ENCODE measurements at places on chromosomes 16 and 17.

DNA sequence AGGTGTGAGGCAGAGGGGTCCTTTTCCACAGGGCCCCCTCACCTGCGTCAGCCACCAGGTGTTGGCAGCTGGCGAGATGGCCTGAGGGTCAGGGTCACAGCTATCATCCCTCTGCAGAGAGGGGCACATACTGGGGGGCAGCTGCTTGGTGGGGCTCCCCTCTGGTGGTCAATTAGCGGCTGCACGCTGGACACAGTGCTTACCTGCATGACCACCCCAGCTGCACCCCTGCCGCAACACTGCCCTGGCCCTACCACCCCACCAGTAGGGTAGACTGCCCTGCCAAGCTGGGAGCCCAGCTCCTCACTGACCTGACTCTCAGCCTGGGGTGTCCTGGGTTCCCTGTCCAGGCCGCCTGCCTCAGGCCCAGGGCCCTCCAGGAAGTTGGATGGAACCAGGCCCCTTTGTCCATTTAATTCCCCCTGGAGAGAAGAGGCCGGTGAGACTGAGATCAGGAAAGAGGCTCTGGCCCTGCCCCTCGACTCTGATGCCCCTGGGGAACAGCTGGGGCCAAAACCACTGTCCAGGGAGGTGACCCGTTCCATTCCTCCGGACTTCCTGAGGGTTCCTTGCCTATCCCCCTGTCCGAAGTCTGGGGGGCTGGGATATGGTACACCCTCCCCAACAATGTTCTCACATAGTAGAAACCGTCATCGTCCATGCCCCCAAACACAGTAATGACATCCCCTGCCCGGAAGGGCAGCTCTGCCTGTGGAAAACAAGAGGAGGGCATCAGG, 23.7 kb downstream of the TSPOAP1 start:
- H3K36me3 ChIP-seq: no peaks in the 10 kb centered on the region
- H3K4me1 ChIP-seq: no peaks in the 10 kb centered on the region
- no peaks in the 10 kb centered on the region for H3K27me3 ChIP-seq
- H3K4me3 ChIP-seq: no peak overlapping the region
- peak; percentile 61 for DNase-seq

DNA sequence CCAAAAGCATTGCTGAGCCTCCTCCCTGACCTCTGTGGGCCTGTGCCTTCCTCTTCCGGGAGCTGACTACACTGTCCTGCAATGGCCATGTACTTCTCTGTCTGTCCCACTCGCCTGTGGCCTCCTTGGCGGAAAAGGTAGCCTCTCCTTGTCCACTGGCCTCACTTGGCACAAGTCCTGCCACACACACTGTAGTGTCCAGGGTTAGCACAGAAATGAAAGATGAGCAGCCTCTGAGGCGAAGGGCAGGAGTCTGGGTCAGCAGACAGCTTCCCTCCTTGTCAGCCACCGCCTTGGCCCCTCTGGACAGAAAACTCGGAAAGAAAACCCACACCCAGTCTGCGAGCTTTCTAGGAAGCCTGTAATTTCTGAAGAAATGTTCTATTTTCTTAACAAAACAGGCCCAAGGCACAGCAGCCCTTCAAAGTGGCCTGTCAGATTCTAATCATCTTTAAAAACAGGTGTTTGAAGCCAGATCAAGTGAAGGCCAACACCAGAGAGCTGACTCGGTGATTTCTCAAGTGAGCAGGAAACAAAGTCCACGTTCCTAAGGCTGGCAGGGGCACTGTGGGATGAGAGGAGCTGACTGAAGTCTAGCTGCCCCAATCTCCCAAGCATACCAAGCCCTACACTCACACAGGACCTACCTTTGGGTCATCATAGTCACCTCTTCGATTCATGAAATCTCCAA, 67.2 kb downstream of the GTF3C1 start:
- no peaks in the 10 kb centered on the region for H3K4me1 ChIP-seq
- no peaks in the 10 kb centered on the region for H3K27me3 ChIP-seq
- no peak overlapping the region for H3K27ac ChIP-seq
- DNase-seq: no peak
- H3K36me3 ChIP-seq: peaks cover 81% of the 10 kb centered on the region
- no peak overlapping the region for H3K4me3 ChIP-seq

GRCh38 chr16:66137853-66138252, 228.6 kb upstream of the CDH5 start:
- no peak overlapping the region for H3K27ac ChIP-seq
- no peak overlapping the region for H3K4me3 ChIP-seq
- H3K27me3 ChIP-seq: no peaks in the 10 kb centered on the region
- H3K4me1 ChIP-seq: no peaks in the 10 kb centered on the region

GRCh38 chr16:28093385-28093725, 29.8 kb upstream of the GSG1L start:
- H3K4me1 ChIP-seq: no peaks in the 10 kb centered on the region
- H3K27me3 ChIP-seq: no peaks in the 10 kb centered on the region
- H3K27ac ChIP-seq: no peak overlapping the region
- peak; percentile 23 for DNase-seq

DNA sequence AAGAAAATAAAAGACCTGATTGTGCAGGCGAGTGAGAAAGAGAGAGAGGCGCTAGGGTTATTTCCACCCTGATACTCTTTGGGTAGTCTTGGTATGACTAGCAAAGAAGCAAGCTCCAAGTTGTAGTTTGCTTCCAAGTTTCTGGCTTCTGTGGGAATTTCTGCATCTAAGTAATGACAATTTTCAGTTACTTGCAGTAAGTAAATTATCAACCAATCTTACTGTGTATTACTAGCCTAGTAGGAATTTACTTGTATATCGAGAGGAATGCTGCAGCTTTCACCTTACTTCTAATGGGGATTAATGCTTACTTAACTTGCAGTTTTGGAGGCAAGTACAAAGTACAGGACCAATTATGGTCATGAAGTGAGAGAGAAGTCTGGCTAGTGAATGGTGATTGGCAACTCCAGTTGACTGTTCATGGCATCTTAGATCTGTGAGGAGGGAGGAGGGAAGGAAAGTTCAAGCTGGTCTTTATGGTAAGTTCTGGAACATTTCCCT, 31.9 kb downstream of the TENT4B start:
- H3K36me3 ChIP-seq: no peaks in the 10 kb centered on the region
- H3K4me1 ChIP-seq: peaks cover 24% of the 10 kb centered on the region
- no peak overlapping the region for H3K4me3 ChIP-seq

GRCh38 chr17:68357886-68358285, 66.6 kb downstream of the ARSG start:
- no peaks in the 10 kb centered on the region for H3K4me1 ChIP-seq
- no peaks in the 10 kb centered on the region for H3K36me3 ChIP-seq
- no peak overlapping the region for H3K27ac ChIP-seq
- H3K27me3 ChIP-seq: no peaks in the 10 kb centered on the region
- no peak for DNase-seq
- no peak overlapping the region for H3K4me3 ChIP-seq

- DNase-seq: no peak
- no peak overlapping the region for H3K27ac ChIP-seq
- no peak overlapping the region for H3K4me3 ChIP-seq
- no peaks in the 10 kb centered on the region for H3K36me3 ChIP-seq
- H3K4me1 ChIP-seq: no peaks in the 10 kb centered on the region
- peaks cover 3% of the 10 kb centered on the region for H3K27me3 ChIP-seq
Measured at GRCh38 chr17:52049496-52049895, 109.0 kb downstream of the CA10 start.

DNA sequence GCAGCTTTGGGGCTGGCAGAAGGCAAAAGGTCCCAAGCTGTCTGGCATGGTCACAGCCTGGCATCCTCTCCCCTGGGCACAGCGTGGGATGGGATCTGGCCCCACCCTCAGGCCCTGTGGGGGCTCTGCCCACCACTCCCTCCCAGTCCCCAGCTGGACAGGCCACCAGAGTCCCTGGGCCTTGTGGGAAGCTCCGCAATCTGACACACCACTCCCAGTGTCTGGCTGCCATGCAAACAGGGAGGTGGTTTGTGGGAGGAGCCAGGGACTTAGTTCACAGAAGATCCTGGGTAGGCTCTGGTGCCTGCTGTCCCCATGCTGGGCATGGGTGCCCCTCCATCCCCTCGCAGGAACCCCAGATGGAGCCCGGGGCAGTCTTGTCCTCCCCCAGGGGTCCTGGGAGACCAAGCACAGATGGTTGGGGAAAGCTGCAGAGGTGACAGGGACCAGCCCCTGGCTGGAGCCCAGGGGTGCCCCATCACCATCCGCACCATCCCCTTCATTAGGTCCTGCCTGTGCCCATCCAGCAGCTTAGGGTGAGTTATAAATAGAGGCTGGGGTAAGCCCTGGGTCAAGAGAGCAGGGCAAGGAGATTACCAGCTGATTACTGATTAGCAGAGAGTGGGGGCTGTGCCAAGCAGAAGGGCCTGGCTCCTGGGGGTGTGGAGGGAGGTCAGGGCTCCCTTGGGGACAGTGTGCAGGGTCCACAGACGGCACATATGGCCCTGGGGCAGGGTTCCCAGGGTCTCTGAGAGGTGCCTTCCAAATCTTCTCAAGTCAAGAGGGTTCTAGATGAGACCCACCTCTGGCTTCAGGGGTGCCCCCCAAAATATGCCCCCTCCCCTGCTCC, 6.2 kb downstream of the FSCN2 start:
- H3K36me3 ChIP-seq: no peaks in the 10 kb centered on the region
- peaks cover 13% of the 10 kb centered on the region for H3K27me3 ChIP-seq
- H3K4me3 ChIP-seq: no peak overlapping the region
- no peak for DNase-seq
- no peak overlapping the region for H3K27ac ChIP-seq

DNA sequence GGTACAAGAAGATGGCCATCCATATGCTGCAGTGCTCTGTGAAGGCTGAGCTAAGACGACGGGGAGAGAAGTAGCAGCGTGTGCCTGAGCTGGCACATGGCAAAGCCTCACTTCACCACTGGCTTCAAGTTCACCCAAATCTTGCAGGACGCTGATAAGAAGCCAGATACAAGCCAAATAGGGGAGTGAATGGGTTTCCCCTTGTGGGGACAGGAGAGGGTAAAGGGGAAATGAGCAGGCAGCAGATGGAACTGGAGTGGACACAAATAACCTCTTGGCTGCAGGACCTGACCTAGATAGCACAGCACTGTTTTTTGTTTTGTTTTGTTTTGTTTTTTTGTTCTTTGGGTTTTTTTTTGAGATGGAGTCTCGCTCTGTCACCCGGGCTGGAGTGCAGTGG, 21.0 kb upstream of the PITPNA start:
- H3K36me3 ChIP-seq: peaks cover 10% of the 10 kb centered on the region
- H3K27ac ChIP-seq: no peak overlapping the region
- H3K4me3 ChIP-seq: no peak overlapping the region

- H3K36me3 ChIP-seq: no peaks in the 10 kb centered on the region
- no peak overlapping the region for H3K27ac ChIP-seq
- DNase-seq: no peak
Measured at GRCh38 chr16:11180489-11180888, 75.5 kb downstream of the SOCS1 start.

GRCh38 chr16:53971616-53972015, 267.7 kb downstream of the FTO start:
- no peaks in the 10 kb centered on the region for H3K27me3 ChIP-seq
- H3K27ac ChIP-seq: no peak overlapping the region
- H3K4me3 ChIP-seq: no peak overlapping the region
- DNase-seq: no peak

DNA sequence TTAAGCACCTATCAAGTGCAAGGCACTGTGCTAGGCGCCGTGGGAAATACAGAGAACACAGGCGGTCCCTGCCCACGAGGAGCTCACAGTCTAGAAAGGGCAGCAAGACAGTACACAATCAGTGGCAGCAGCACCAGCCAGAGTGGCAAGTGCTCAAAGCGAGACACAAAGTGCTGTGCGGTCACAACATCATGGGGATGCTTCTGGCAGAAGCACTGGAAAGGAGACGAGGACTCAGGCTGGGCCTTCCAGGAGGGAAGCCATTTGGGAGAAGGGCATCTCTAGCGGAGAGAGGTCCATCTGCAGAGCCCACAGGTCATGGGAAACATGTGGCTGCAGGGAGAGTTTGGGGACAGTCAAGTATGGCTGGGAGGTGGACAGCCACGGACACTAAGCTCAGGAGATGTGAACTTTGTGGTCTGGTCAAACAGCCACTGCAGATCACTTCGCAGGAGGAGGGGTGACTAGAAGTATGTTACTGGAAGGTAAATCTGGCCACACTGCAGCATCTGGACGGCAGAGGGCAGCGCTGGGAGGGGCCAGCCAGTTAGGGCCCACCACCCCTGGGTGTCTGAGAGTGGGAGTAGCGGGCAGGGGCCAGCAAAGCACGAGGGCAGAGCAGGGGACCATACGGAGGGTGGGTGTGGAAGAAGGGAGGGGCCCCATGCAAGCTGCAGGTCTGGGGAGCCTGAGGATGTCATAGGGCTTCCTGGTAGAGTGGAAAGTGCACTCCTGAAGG, 71.1 kb downstream of the N4BP1 start:
- peaks cover 20% of the 10 kb centered on the region for H3K36me3 ChIP-seq
- H3K4me1 ChIP-seq: peaks cover 10% of the 10 kb centered on the region
- DNase-seq: no peak
- no peak overlapping the region for H3K27ac ChIP-seq
- H3K27me3 ChIP-seq: no peaks in the 10 kb centered on the region

DNA sequence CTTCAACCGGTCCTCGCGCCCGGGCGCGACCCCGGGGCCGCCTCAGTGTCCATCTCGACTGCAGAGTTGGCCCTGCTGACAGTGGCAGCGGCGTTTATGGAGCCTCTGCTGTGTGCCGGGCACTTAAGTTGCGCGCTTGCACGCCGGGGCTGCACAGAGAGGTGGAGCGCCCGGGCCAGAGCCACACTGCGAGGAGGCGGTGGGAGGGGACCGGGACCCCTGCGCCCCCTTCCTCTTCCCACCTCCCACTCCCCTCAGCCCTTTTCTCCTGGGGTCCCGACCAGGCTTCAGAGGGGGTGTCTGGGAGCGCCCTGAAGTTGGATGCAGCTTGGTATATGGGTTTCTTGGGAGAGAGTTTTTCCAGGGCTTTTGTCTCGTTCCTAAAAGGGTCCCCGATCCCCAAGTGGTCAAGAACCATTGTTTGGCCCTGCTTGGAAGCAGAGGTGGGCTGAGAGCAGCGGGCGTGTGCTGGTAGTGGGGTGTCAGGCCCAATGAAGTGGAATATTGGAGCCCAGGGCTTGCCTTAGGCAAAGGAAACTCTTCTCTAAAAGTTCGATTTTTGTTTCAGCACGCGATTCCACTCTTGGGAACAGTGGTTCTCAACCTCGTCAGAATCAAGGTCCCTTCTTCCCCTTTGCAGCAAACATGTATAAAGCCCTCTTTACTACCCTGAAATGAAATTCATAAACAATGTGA, 605 bp downstream of the MRTFB start:
- H3K36me3 ChIP-seq: peaks cover 5% of the 10 kb centered on the region
- no peaks in the 10 kb centered on the region for H3K4me1 ChIP-seq
- no peak for DNase-seq
- H3K4me3 ChIP-seq: peak overlapping the region; percentile 75
- H3K27me3 ChIP-seq: no peaks in the 10 kb centered on the region
